NCI-H2029 treated with DMSO at 0.1 percent for 48 hours (cell line): ENCODE measurements at places on chromosomes 1 and 21.

- no peak for DNase-seq
These were observed 192.4 kb downstream of the TGFBR3 start for GRCh38 chr1:91693557-91693956.

GRCh38 chr1:211697356-211697755, 21.9 kb upstream of the NEK2 start:
- DNase-seq, result no peak

- DNase-seq, result no peak
These were observed 34.3 kb upstream of the CREG1 start for GRCh38 chr1:167587872-167588271.

DNA sequence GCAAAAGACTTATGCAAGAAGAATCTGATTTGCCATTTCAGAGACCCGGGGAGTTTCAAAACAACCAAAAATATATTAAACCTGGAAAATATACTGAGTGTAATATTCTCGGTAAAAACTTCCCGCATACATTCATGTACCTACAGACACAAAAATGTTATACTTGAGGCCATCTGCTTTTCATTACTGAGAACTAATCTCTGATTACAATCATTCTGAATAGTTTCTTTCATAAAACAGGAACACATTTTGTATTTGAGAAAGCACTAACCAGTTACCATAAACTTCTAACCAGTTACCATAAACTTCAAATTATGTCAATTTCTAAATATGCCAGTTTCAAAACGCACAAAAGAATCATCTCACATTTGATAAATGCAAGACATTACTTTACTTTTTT, 7.8 kb downstream of the ZNHIT6 start:
- DNase-seq, result no peak

DNA sequence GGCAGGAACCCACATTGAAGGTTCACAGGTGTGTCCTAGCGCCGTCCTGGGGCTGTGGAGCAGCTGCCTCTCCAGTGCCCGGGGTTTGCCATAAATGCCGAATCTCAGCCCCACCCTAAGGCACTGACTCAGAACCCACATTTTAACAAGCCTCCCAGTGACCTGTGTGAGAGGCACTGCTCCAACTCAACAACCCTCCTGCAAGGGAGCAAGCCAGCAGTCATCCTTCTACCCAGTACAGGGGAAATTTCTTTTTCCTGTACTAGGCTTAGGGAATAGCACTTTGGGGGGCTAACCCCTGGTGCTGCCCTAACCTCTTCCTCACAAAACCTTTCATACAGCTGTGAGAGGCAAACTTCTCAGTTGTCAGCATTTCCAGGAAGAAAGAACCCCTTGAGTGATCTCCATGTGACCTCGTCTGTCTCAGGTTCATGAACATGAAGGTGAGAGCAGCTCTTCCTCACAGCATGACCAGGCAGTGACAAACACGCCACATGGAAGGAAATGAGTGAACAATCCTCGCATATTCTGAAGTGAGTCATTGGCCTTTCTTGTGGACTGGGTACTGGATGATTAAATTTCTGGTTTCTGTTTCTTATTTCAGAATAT, 11.4 kb upstream of the BCAR3 start:
- no peak for DNase-seq

GRCh38 chr1:17594690-17595601, 55.4 kb downstream of the ARHGEF10L start:
- DNase-seq, result no peak

DNA sequence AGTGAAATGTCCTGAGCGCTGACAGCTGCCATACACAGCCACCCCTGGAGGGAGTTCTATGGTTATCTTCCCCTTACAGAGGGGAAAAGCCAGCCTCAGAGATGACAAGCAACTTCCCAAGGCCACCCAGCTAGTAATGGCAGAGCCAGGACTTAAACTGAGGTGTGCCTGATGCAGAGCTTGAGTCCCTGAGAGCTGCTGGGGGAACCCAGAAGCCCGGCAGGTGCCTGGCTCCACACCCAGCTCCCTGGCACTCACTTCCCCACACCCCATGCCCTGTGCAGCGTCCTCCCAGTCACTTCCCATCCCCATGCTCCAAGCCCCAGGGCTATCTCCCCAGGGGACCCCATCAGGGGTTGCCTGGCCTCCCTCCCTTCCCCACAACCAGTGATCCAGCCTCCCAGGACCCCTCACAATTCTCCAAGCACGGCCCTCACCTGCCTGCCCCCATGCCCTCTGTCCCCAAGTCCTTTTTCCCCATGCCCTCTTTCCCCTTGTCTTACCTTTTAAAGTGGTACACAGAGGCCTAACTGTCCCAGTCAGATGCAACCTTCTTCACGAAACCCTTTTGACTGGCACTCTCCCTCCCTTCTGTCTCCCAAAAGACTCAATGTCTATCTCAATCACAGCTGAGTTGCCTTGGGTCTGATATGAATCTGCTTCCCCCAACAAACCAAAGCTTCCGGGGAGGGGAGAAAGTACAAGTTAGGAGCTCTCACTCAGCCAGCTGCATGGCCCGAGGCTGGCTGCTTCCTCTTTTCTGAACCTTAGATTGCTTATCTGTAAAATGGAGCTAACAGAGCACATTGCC, 39.8 kb upstream of the LRP8 start:
- DNase-seq, result no peak

- DNase-seq, result no peak
These were observed 32.2 kb upstream of the CD1D start for GRCh38 chr1:158148468-158148867.

GRCh38 chr1:193270996-193271395, 84.6 kb upstream of the B3GALT2 start:
- DNase-seq, result no peak

DNA sequence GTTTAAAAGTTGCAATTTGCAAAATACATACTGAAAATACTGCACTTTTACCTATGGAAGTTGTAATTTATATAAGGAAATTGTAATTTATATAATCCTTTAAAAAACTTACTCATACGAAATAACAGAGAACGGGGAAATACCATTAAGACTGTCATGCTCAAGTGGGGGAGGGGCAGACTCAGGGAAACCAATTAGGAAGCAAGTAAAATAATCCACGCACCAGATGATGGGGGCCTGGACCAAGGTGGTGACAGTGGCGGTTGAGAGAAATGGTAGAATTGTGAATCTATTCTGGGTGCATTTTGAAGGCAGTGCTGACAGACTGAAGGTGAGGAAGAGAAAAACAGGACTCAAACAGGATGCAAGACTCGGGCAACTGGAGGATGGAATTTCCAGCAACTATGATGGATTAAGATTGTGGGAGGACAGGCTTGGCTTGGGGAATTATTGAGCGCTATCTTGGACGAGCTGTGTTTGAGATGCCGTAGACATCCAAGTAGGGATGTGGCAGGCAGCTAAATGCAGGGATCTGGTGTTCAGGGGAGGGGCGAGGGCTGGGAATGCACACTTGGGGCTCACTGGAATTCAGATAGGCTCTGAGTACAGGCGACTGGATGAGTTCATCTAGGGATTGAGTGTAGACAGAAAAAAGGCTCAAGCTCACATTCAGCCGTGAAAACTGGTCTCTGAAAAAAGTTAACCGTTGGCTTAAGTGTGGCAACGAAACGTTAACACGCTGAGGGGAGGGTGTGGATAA, 977 bp downstream of the LCA5L start:
- DNase-seq, result no peak

DNA sequence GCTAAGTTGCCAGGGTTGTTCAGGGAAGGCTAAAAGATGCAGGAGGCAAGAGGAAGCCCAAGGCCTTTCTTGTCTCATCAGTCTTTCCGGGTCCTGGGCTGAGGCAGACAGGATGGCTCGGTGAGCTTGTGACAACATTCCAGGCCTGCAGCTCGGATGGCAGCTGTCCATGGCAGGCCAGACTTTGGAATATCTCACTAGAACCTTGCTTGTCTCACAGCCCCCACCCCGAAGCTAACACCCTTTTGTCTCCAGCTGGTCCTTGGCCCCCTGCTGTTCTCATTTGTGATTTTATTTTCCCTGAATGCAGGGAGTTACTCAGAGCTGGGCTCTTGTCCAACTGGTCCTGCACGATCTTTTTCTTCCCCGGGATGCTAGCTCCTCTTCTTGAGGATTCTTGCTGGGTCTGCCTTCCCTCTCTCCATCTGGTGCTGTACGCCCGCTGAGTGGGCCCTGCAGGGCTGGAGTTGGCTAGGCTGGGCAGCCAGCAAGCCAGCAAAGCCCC, 477.2 kb upstream of the CAMK1G start:
- no peak for DNase-seq

- DNase-seq, result no peak
These were observed 154.6 kb upstream of the HMGB4 start for GRCh38 chr1:33709174-33709782.

DNA sequence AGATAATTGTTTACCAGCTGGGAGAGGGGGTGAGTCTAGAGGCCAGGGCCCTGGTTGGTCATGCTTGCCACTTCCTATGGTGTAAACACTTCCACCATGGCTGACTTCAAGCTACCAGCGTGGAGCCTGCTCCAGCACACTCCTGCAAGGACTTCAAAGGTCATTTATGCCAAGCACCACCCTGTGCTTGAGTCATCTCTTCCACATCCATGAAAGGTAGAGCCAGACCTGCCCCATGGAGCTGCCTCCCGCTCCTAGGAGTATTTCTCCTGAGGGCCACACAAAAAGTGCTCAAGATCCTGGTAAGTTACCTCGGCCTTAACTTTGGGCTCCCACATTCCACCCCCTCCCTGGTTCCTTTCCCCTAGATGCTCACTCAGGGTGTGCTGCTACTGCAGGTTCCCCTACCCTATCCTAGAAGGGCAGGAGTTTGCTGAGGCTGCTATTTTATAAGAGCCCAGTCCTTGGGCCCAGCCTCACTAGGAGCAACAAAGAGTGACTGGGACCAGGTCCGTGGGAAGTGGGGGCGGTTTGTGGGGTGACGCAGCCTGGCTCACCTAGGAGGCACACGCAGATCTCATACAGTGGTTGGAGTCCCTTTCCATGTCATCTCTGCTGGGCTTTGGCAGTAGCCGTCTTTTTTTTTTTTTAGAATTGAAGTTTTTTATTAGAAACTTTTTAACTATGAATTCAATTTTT, 2.4 kb downstream of the RAB7B start:
- DNase-seq, result no peak

- DNase-seq, result no peak
These were observed 13.4 kb downstream of the CFAP74 start for GRCh38 chr1:1990222-1990621.

- DNase-seq, result no peak
These were observed 24.7 kb downstream of the ACKR1 start for GRCh38 chr1:159229260-159229885.

- no peak for DNase-seq
These were observed 19.2 kb downstream of the RIMS3 start for GRCh38 chr1:40646315-40646714.

DNA sequence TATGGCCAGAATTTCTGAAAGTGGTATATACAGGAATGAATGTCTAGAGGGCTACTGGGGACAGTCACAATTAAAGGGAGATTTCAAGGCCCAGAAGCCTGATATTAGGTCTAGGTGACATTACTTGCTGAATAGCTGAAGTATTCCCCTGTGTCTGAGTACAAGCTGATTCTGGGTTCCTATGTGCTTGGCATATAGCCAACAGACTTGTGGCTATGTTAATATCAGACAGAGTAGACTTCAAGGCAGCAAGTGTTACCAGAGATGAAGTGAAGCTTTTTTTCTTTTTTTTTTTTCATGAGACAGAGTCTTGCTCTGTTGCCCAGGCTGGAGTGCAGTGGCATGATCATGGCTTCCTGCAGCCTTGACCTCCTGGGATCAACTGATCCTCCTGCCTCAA, 8.3 kb downstream of the TTC4 start:
- no peak for DNase-seq

DNA sequence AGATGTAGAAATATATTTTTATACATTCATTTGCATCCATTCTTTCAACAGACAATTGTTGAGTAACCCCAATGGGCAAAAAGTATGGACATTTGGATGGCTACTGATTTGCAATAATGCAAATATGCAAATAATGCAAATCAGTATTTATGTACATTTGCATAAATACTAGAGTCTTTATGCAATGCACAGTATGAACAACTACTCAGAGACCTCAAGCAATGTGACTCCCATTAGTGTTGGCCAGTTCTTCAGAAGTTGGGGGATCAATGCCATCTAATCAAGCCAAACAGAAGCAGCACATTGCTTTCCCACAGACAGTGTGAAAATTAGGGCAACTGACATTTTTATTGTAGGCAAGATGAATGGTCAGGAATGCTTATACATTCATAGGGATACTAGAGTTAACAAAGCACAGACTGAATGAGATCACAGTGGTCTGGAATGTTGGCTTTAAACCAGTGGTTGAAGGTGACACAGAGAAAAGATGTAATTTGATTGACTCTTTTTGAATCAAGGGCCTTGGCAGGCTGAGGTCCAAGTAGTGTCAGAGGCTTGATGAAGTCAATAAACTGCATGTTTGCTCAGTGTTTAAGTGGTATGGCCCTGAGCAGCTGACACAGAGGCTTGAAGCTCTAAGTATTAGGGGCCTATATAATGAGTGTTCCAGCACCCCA, 256.6 kb downstream of the CTH start:
- peak; percentile 2 for DNase-seq

GRCh38 chr1:161259345-161259702, 779 bp downstream of the PCP4L1 start:
- no peak for DNase-seq

- DNase-seq, result no peak
These were observed 39.1 kb upstream of the SLC19A1 start for GRCh38 chr21:45581322-45581712.

GRCh38 chr1:183642166-183642565, 6.6 kb upstream of the ARPC5 start:
- no peak for DNase-seq

DNA sequence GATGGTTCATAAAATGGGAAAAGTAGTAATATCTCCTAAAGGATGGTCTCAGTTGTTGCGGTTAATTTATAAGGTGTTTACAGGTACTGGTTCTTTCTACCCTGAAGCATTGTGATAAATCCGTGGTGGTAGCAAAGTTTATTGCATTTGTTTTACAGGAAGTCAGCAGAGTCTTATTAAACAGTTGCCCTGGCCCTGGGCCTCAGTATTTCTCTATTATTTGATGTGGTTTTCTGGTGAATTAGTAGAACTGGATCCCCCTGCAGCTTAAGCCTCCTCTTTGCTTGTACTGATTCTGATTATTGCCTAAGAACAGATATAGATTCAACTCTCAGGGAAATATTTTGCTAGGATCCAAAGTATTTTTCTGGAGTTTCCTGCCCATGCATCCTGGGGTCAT, 76.4 kb upstream of the CD55 start:
- no peak for DNase-seq

- no peak for DNase-seq
These were observed 182.0 kb downstream of the DUSP10 start for GRCh38 chr1:221559911-221560310.
